ENCODE measurements at places on chromosomes 3 and 15. TPM values are rescaled to one million over a fixed set of nuclear protein-coding genes. Genes with fewer than 3 reads are reported as not detected.

GOLGA8T gene
- 0.51 TPM for total RNA-seq

- no peak for DNase-seq
Measured at GRCh38 chr15:70299931-70300869, 202.5 kb upstream of the TLE3 start.

GRCh38 chr15:63135804-63136203 lies 14.1 kb downstream of the LACTB start:
- DNase-seq, result no peak

TMEM45A gene
- total RNA-seq, result 25.7 TPM

- no peak for DNase-seq
Measured at GRCh38 chr3:45152307-45152706, 6.1 kb upstream of the CDCP1 start.

THPO gene
- total RNA-seq, result 0.56 TPM

- DNase-seq, result no peak
Measured at GRCh38 chr3:52433328-52433995, 11.4 kb downstream of the SEMA3G start.

DNA sequence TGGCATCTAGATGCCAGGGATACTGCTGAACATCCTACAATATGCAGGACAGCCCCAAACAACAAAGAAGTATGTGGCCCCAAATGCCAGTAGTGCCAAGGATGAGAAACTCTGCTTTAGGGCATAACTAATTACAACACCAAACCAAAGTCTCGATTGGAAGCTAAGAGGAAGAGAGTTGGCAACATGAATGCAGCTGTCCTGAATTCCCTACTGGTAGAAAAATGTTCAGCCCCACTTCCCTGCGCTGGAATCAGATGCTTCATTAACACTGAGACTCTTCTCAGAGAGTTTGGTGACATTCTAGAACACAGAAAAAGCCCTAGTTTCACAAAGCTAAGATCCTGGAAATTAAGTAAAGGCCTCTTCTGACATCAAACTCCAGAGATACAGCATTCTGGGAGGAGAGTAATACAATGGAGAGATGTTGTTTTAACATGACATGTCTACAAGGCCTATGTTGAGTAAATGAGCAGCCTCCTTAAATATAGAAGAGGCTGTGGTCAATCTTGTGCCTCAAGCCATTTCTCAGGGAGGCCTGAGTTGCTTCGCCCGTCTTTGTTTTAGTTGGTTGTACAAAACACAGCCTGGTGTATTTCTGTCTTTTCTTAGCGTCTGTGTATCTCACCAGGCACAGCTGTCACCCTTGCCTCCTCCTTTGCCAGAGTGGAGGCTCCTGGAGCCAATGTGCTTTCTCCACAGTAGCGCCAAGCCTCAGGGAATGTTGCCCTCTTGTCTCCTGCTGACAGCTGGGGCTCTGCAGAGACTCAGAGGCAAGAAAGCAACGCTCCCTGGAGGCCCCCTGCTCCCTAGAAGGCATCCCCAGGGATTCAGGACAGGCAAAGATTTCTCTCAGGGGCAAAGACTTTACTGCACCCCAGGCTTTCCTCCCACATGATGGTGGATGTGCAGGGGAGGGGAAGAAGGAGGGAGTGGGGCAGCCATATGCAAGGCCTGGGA lies 25.1 kb upstream of the CTNNB1 start:
- no peak for DNase-seq

- DNase-seq, result no peak
Measured at GRCh38 chr3:59884409-59884808, 834.6 kb upstream of the CFAP20DC start.

- no peak for DNase-seq
Measured at GRCh38 chr15:48514103-48514816, 131.2 kb downstream of the FBN1 start.

- DNase-seq, result no peak
Measured at GRCh38 chr3:81395739-81396513, 365.5 kb downstream of the GBE1 start.

DNA sequence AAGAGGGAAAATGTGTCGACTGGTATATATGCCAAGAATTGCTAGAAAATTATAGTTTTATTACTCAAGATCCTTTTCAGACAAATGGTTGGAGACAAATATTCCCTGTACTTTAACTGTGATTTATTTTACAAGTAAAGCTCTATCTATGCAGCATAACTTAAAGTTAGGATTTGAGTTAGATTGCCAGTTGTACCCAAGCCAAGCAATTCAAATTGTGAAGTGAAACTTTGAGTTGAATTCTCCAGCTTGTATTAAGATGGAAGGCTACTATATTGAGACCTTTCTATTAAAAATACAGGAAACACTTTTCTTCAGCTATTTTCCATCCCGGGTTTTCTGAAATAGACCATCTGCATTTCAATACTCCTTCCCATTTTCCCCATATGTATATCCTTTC lies 333.1 kb upstream of the RBMS3 start:
- no peak for DNase-seq

ZPLD1 gene
- total RNA-seq, result not detected

GRCh38 chr3:8629151-8630021 lies 15.2 kb downstream of the SSUH2 start:
- DNase-seq, result no peak

- no peak for DNase-seq
Measured at GRCh38 chr3:66133853-66134445, 86.9 kb upstream of the SLC25A26 start.

RAB7A gene
- total RNA-seq, result 133 TPM

SOX14 gene
- 0.44 TPM for total RNA-seq

SMAD3 gene
- 90.7 TPM for total RNA-seq

DNA sequence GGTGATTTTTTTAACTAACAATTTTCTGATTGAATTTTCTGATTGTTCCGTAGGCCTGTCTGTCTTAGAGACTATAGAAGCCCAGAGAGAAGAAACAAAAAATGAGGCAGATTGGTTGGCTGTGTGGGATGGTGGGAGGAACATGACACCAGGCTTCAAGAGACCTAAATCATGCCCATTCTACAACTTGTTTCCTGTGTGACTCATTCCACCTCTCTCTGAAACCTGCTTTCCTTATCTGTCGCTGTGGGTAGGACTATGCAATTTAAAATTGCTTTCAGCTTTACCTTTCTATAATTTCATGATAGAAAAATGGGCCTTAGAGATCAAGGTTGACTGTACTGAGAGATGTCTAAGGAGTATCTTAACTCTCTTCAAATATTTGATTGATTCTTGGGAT lies 44.5 kb downstream of the OXNAD1 start:
- DNase-seq, result no peak

SNAPC5 gene
- total RNA-seq, result 18.5 TPM

VWA5B2 gene
- total RNA-seq, result 0.78 TPM

- DNase-seq, result no peak
Measured at GRCh38 chr15:70077188-70078147, 20.2 kb downstream of the TLE3 start.

DNA sequence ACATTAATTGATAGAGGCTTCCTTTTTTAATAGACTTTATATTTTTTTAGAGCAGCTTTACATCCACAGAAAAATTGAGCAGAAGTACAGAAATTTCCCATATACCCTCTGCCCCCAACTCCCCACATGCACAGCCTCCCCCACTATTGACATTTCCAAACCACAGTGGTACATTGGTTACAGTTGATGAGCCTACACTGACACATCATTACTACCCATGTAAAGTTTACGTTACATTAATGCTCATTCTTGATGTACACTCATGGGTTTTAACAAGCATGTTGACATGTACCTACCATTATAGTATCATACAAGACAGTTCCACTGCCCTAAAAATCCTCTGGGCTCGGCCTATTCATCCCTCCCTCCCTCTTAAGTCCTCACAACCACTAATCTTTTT lies 78.7 kb downstream of the USF3 start:
- no peak for DNase-seq

AP3B2 gene
- 2.5 TPM for total RNA-seq

GRCh38 chr15:85414037-85414436 lies 33.6 kb downstream of the AKAP13 start:
- no peak for DNase-seq

CPLX3 gene
- total RNA-seq, result 0.14 TPM

- DNase-seq, result no peak
Measured at GRCh38 chr15:39462691-39463090, 118.2 kb upstream of the THBS1 start.

- peak; percentile 53 for DNase-seq
Measured at GRCh38 chr3:28575100-28575745, 226.6 kb upstream of the AZI2 start.
